Stimulated activated CD8-positive, alpha-beta memory T cell treated with anti-CD3 and anti-CD28 coated beads, Interleukin-7, amount 100 ng/mL, for 1 hour (primary cell): ENCODE measurements at places on chromosomes 3 and 15.

DNA sequence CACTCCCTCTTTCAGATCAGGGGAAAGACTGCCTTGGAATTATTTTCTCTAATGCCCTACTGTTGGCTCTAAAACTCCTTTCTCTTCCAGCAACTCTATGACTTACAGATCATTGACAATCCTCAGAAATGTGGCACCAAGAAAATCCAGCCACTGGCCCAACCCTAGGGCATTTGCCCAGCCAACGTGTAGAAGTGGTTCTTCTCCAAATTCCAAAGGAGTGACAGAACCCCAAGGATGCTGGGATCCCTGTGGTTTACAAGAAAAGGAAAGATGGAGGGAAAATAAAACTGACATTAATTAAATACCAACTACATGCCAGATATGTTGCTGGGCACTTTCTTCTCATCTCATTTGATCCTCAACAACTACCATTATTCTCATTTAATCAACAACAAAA lies 216.0 kb downstream of the NTRK3 start:
- no peak for DNase-seq

DNA sequence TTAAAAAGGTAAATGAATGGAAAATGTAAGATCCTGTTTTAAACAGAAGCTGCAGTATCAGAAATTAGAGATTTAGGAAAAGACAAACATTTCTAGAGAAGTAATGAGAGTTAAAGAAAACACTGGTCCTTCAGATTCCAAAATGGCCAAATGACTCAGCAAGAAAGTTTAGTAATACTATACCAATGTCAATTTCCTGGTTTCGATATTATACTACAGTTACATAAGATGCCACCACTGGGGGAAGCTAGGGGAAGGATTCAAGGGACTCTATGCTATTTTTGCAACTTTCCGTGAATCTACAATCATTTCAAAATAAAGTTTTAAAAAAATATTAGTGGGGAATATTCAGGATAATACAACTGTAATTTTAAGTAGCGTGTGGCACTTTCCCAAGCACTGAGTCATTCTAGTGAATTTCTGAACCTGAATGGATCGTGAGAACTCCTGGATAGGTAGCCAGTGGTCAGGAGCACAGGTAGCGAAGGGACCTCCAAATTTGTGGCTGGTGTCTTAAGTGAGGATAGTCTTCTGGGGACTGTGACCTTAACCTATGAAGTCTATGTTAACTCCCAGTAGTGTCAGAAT lies 37.6 kb downstream of the TMCC1 start:
- DNase-seq = no peak

GRCh38 chr3:49844464-49845183 lies 11.7 kb downstream of the TRAIP start:
- no peak for DNase-seq

- no peak for DNase-seq
Measured at GRCh38 chr3:138397983-138398382, 36.4 kb upstream of the ESYT3 start.

DNA sequence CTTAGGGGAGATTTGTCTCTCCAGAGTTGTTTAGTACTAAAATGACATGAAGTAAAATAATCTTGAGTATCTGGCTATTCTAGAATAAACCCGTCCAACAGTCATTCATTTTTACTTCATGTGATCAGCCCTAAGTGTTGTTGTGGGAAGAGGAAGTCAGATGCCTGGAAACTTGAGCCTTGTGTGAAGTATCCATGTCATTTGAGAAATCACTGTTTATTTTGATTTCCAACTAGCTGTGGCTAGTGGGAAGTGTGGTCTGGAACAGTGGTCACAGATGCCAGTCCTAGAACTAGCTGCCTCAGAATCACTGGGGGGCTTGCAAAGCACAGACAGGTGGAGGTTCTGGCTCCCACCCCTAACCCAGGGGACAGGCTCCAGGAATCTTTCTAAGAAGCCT lies 77.7 kb upstream of the LIMD1 start:
- no peak for DNase-seq

GRCh38 chr3:170493712-170494182 lies 75.1 kb downstream of the CLDN11 start:
- no peak for DNase-seq

- DNase-seq = peak; percentile 53
Measured at GRCh38 chr15:78000091-78000926, 77.2 kb downstream of the TBC1D2B start.

DNA sequence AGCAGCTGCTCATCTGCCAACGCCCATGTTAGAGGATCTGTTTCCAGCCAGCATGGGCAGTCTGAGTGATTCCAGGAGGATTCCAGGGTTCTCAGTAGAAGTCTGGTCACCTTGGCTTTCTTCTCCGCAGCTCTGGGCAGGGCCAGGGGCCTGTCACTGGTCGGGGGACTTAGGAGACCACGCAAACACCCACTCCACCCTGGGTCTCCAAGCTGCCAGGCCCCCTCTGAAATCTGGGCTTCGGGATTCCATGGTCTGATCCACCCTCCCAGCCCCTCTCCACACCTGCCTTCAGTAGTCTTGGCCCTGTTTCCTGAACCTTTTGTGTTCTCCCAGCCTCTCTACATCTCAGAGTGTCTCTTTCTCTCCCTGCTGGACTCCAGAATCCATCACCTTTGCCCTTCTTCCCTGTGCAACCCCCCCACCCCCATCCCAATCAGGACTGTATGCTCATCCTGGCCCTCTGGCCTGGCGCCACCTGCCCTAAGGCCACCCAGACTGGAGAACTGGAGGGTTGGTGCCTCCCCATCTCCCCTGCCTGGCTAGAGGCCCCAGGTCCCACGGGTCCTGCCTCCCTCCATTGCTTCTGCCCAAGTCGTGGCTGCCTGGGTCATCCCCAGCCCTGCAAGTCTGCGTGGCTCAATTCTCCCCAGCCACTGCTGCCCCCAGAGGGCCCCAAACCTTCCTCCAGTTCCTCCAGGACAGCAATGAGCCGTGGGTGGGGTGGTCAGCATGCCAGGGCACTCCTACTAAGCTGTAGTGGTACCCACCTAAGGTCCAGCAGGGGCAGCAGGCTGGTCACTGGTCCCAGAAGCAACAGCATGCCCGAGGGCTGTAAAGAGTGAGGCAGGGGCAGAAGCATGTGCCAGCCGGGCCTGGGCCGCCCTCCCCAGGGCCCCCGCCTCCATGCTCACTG lies 102.8 kb downstream of the TBC1D2B start:
- DNase-seq = no peak

- no peak for DNase-seq
Measured at GRCh38 chr3:146471012-146471411, 1.7 kb upstream of the PLSCR2 start.

DNA sequence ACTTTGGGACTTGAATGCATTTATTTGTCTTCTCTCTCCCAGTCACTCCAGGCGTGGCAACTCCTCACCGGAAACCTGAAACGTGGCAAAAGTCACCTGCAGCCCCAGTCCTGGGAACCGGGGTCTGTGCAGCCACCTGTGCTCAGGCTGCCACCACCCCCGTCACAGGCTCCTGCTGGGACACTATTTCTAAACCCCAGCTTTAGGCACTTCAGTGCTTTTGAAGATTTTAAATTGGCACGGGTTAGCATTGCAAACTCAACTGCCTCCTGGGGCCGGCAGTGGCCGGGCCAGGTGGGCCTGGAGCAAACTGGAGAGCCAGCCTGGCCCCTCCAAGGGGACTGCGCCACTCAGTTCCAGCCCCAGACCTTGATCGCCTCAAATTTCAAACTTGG lies 146.7 kb upstream of the IQSEC1 start:
- DNase-seq = no peak

GRCh38 chr15:38961931-38962330 lies 397.3 kb upstream of the RASGRP1 start:
- no peak for DNase-seq

- no peak for DNase-seq
Measured at GRCh38 chr3:107925851-107926250, 165.0 kb downstream of the CD47 start.

DNA sequence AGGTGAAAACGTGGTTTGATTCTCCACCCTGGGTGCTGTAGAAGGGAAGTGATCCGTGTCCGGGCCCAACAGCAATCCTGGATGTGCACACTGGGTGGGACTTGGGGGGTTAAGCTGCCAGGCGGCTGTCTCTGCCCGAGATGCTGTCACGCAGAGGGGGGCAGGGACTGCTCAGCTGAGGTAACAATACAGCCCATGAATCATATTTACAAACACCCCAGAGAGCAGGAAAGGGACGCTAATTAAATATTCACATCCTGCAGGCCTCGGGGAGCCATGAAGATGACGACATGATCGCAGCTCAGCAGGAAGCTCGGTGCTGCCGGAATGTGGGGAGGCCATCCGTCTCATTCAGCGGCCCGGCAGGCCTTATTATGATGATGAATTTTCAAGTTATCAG lies 17.9 kb upstream of the CRABP1 start:
- DNase-seq = no peak

DNA sequence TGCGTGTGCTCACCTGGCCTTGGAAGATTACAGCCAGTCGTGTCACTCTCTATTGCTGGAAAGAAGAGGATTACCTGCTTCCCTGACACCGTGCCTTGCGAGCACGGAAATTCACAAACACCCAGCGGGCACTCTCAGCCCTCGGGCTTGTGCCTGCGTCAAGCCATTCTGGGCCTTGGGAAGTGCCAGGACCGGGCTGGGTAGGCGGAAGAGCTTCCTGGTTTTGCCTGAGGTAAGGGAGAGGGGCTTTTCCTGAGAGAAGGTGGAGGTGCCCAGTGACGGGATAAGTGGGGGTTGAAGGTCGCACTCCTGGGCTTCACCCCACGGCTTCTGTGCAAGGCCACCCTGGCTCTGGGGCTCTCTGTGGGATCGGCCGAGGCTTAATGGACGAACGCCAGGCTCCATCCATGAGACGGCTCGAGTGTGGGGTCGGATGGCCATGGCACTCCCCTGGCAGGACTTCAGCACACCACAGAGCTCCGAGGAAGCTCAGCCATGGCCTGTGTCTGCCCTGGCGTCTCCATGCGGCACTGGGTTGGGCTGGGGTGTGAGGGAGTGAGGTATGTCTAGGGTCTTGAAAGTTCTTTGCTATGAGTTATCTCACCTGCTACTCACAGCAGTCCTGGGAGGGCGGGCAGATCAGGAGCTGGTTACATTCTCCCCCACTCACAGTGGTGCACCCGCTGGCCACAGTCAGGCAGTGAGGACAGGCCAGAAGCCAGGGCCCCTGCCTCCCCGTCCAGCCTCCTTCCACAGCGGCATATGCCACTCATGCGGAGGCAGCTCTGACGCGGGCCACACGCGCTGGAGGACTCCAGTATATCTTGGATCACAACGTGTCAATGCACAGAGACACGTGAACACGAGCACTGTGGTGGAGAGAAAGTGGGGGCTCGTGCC lies 209.0 kb downstream of the XXYLT1 start:
- DNase-seq = no peak

GRCh38 chr3:73236867-73237266 lies 175.4 kb downstream of the EBLN2 start:
- no peak for DNase-seq

DNA sequence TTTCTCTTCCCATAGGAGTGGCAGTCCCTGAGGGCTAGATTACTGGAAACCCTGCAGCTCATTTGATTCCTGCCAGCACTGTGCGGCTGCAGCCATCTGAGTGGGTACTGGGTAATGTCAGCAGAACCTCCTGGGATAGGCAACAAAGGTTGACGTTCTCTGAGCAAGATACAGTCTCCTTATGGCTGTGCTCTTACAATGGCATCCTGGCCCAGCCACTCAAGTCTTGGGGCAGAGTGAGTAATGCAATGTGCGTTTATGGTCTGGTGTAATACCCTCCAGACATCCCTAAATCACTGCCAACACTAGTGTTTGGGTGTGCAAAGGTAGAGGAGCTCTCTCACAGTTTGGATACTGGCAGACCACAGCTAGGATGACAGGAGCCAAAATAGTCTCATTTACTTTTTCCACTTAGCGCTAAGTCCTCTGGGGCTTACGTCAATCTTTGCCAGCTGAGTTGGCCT lies 775.8 kb downstream of the ZNF385D start:
- no peak for DNase-seq

DNA sequence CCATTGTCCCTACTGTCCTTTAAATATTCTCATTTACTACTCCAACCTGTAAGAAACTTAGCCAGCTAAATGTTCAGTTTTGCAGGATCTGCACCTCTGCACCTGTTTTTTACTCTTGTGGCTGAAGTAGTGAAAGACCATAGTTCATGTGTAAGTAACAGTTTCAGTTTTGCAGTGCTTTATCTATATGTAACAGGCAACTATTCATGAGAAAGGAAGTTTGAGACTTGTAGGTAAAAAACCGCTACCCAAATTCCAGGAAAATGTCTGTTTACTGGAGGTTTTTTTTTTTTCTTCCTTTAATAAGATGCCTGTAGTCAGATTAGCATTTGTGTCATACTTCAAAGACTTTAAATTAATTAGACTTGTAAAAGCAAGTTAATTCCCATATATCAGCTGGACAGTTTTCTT lies 25.4 kb upstream of the MBNL1 start:
- no peak for DNase-seq

- DNase-seq = no peak
Measured at GRCh38 chr3:87793337-87793877, 265.4 kb downstream of the CGGBP1 start.

- DNase-seq = no peak
Measured at GRCh38 chr3:194592798-194593752, 40.1 kb downstream of the TMEM44 start.

- DNase-seq = no peak
Measured at GRCh38 chr3:133159498-133160475, 121.6 kb downstream of the TMEM108 start.

GRCh38 chr15:61227269-61227949 lies 1.7 kb downstream of the RORA start:
- DNase-seq = no peak

GRCh38 chr3:89974903-89975519 lies 867.6 kb downstream of the EPHA3 start:
- no peak for DNase-seq

GRCh38 chr3:115632026-115632425 lies 8.7 kb downstream of the GAP43 start:
- DNase-seq = no peak

GRCh38 chr3:163368168-163368567 lies 1710.1 kb downstream of the SI start:
- no peak for DNase-seq

GRCh38 chr3:39279745-39280517 lies at the start of gene CX3CR1:
Gene CX3CR1, minus strand, starts transcription at chr3:39280036. Its CDS starts 13,527 bp downstream, at chr3:39266509.
- no peak for DNase-seq

- DNase-seq = no peak
Measured at GRCh38 chr3:153463895-153464294, 301.9 kb downstream of the RAP2B start.

- no peak for DNase-seq
Measured at GRCh38 chr3:32719335-32719734, 34.3 kb downstream of the CNOT10 start.

DNA sequence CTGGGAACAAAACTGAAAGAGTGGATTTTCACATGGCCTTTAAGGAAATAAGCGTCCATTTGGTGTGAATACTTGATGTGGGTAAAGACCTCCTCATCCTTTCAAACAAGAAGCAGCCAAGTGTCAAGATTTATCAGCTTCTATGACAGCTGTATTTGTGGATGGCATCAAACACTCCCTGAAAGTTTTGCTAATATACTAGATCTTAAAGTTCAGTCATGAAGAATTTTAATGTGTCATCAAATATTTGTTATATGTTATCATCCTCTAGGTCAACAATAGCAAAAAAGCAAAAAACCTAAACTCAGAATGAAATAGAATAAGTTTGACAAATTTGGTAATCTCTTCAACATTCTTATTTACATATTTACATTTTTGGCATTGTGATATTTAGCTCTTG lies 29.1 kb upstream of the LYSMD4 start:
- no peak for DNase-seq

GRCh38 chr3:8595695-8596115 lies 48.9 kb downstream of the SSUH2 start:
- DNase-seq = no peak
